Activated T-cell treated with anti-CD3 and anti-CD28 coated beads, Interleukin-2, amount 50 U/mL, for 72 hours (primary cell): ENCODE measurements at places on chromosomes 3 and 15. TPM values are rescaled to one million over a fixed set of nuclear protein-coding genes. Genes with fewer than 3 reads are reported as not detected.

The RASL12 gene
- not detected for total RNA-seq

The FEZF2 gene
- not detected for total RNA-seq

The CCR8 gene
- 1.2 TPM for total RNA-seq

The AADACL2 gene
- total RNA-seq, result not detected

The MYEF2 gene
- total RNA-seq, result 44.2 TPM

- H3K4me1 ChIP-seq, result no peaks in the 10 kb centered on the region
- H3K36me3 ChIP-seq, result no peaks in the 10 kb centered on the region
- no peak overlapping the region for H3K4me3 ChIP-seq
- peaks cover 16% of the 10 kb centered on the region for H3K27me3 ChIP-seq
Measured at GRCh38 chr15:77688266-77688665, 55.6 kb upstream of the LINGO1 start.

DNA sequence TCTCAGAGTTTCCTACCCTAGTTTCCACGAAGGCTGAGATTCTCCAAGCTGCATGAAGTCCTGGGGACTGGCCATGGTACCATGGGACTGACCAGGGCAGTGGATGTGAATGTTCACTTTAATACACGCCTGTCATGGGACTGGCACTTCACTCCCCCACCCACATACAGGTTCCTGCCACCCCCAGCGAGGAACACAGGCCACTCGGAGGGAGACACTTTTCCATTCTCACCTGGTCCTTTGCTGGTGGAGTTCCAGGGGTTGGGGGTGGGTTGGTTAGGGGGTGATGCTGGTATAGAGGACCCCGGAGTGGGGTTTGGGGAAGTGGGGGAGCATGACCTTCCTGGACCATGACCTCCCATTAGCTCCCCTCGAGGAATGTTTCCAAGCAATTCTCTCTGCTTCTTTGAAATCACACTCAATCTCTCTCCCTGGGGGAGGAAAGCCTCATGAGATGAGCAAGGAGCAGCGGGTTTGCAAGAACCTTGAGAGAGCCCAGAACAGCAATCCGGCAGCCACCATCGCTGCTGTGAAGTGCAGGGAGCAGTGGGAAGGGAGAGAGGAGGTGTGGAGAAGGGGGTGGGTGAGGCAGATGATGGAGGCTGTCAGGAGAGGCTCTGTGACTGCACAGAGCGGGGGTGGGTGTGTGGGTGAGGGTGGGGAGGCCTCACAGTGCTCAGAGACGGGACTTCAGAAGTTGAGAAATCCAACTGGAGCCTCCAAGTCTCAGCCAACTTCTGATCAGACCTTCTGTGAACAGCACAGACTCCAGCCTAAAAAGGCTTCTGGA lies 69.7 kb downstream of the ADCY5 start:
- H3K27ac ChIP-seq, result no peak overlapping the region
- DNase-seq, result no peak
- H3K4me1 ChIP-seq, result no peaks in the 10 kb centered on the region
- no peak overlapping the region for H3K4me3 ChIP-seq
- peaks cover 6% of the 10 kb centered on the region for H3K27me3 ChIP-seq

DNA sequence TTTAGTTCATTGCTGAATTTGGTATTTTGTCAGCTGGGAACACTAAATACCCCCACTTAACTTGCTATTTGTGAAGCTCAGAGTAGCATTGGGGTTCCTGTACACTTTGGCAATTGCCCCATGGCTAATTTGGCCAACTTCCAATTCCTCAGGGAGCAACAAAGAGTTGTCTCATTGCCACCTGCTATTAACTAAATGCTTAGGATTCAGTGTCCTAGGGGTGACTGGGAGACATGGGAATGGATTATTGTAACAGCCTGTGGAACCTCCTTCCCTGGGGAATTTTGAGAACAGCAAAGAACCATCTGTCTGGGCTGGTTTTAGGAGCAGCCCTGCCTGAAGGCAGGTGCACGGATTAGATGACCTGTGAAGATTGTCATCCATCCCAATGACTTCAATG lies 437.4 kb upstream of the TPRG1 start:
- H3K4me3 ChIP-seq, result no peak overlapping the region
- H3K27ac ChIP-seq, result no peak overlapping the region
- H3K4me1 ChIP-seq, result peaks cover 4% of the 10 kb centered on the region

GRCh38 chr15:39709941-39710340 lies 72.7 kb downstream of the FSIP1 start:
- H3K4me3 ChIP-seq, result no peak overlapping the region
- no peak for DNase-seq
- no peaks in the 10 kb centered on the region for H3K4me1 ChIP-seq
- H3K36me3 ChIP-seq, result no peaks in the 10 kb centered on the region

- H3K27me3 ChIP-seq, result no peaks in the 10 kb centered on the region
- no peaks in the 10 kb centered on the region for H3K4me1 ChIP-seq
- DNase-seq, result no peak
- H3K4me3 ChIP-seq, result no peak overlapping the region
- no peak overlapping the region for H3K27ac ChIP-seq
Measured at GRCh38 chr3:454986-455385, 258.4 kb downstream of the CHL1 start.

DNA sequence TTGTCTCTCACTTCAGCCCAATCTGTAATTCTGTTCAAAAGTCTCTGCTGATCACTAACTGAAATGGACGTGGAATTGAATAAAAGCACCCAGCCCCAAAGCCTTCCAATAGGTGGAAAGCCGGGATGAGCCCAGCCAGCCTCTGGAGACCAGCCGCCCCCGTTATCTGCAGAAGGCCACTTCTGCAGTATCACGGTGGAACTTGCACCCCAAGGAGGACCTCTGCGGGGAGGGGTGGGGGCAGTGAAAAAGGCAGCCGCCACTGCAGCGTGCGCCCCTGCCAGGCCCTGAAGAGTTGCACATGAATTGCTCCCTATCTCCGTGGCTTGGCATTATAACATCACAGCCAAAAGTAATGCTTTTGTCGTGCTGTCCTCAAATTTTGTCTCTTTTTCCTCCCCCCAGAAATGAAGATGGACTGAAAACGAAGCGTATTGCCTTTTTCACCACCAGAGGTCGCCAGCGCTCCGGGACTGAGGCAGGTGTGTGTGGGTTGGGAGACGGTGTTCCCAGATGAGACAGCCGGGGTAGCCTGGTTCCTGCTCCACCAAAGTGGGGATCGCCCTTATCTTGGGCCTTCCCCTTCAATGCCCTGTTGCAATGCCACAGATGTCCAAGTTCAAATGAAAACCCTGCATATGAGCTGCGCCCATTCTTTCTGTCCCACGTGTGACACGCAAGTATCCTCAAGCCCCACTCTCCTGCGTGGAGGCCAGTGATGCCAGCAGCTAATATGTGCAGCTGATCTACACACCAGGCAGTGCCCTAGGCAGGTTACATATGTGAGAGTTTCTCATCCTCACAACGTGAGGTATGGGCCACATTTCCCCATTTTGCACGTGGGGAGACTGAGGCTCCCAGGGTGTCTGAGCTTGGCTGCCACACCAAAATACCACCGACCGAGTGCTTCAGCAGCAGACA lies 96.0 kb downstream of the LRRK1 start:
- peaks cover 5% of the 10 kb centered on the region for H3K27me3 ChIP-seq
- DNase-seq, result peak; percentile 74
- H3K4me3 ChIP-seq, result no peak overlapping the region
- H3K27ac ChIP-seq, result no peak overlapping the region

DNA sequence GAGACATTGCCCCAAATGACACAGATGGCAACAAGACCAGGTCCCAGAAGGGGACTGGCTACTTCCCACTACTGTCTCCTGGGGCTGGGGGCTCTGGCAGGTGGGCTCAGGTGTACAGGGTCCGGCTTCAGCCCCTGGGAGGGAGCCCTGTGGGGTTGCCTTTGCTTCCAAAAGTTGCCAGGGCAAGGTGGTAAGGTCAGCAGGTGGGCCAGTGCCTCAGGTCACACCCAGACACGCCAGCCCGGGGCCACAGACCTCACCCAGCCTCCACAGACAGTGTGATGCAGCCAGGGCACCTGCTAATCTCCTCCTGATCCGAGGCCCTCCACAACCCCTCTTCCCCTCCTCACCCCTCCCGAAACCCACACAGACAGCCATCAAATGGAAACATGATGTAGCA lies 7.5 kb downstream of the OXTR start:
- no peak for DNase-seq
- no peak overlapping the region for H3K27ac ChIP-seq
- H3K4me3 ChIP-seq, result no peak overlapping the region
- no peaks in the 10 kb centered on the region for H3K36me3 ChIP-seq
- H3K4me1 ChIP-seq, result no peaks in the 10 kb centered on the region

GRCh38 chr3:29568355-29568754 lies 287.5 kb downstream of the RBMS3 start:
- H3K4me1 ChIP-seq, result no peaks in the 10 kb centered on the region
- no peaks in the 10 kb centered on the region for H3K27me3 ChIP-seq
- no peak overlapping the region for H3K27ac ChIP-seq

GRCh38 chr3:188752850-188753249 lies 418.9 kb upstream of the TPRG1 start:
- H3K36me3 ChIP-seq, result no peaks in the 10 kb centered on the region
- H3K27me3 ChIP-seq, result peaks cover 27% of the 10 kb centered on the region
- no peak overlapping the region for H3K27ac ChIP-seq
- DNase-seq, result peak; percentile 12
- peaks cover 26% of the 10 kb centered on the region for H3K4me1 ChIP-seq

- no peaks in the 10 kb centered on the region for H3K27me3 ChIP-seq
- no peaks in the 10 kb centered on the region for H3K36me3 ChIP-seq
- H3K4me1 ChIP-seq, result peaks cover 59% of the 10 kb centered on the region
- no peak for DNase-seq
- peak overlapping the region; percentile 18 for H3K27ac ChIP-seq
Measured at GRCh38 chr15:41779662-41780157, 5.4 kb downstream of the MAPKBP1 start.

DNA sequence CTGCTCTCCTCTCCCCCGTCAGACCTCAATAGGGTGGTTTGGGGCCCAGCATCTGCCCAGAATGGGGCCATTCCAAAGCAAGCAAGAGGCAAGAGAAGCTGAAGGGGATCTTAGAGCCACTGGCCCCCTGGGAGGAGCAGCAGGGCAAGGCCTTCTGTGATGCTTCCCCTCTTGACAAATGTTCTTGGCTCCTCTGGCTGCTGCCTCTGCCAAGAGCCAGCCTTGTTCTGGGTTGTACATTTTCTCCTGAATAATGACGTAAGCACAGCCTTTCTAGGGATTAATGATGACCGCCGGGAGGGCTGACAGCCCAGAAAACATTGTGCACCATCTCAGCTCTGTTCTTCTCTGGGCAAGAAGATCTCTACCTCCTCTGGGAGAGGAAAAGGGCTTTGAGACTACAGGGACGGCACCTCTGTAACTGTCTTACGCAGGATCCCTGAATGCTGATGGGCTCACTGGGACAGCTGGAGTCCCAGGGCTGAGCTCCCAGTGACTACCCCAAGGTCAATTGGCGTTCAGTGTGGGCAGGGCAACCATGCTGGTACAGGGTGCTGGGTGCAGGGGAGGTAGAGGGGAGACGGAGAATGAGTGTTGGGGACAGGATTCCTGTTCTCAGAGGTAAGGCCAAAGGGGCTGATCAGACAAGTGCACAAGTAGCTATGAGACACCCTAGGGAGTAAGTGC lies 253.3 kb downstream of the FAM43A start:
- H3K27ac ChIP-seq, result no peak overlapping the region
- H3K27me3 ChIP-seq, result peaks cover 6% of the 10 kb centered on the region
- H3K4me1 ChIP-seq, result no peaks in the 10 kb centered on the region
- no peak overlapping the region for H3K4me3 ChIP-seq

GRCh38 chr15:77282333-77282732 lies 137.6 kb downstream of the PEAK1 start:
- no peak overlapping the region for H3K4me3 ChIP-seq
- no peak for DNase-seq
- no peaks in the 10 kb centered on the region for H3K27me3 ChIP-seq
- H3K27ac ChIP-seq, result no peak overlapping the region

GRCh38 chr3:52322466-52322865 lies 6.3 kb downstream of the DNAH1 start:
- H3K36me3 ChIP-seq, result no peaks in the 10 kb centered on the region
- no peak overlapping the region for H3K4me3 ChIP-seq
- DNase-seq, result no peak
- no peak overlapping the region for H3K27ac ChIP-seq

DNA sequence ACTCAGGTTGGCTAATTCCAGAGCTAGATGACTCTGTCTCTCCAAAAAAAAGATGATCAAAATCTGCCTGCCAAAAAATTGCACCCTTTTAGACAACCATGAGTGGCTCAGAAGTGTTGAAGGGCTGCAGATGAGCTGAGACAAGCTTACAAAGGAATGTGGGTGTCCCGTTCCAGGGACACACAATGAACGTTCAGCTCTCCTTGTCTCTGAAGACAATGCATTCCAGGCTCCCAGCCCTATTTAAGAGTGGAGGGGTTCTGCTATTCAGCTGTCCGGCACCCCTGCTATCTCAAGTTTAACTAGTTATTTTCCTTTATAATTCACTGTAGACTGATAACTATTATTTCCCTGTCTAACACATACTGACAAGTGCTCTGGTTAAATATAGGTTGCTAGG lies 355.1 kb upstream of the WNT5A start:
- DNase-seq, result no peak
- no peak overlapping the region for H3K27ac ChIP-seq
- no peaks in the 10 kb centered on the region for H3K27me3 ChIP-seq
- H3K36me3 ChIP-seq, result no peaks in the 10 kb centered on the region
- H3K4me1 ChIP-seq, result no peaks in the 10 kb centered on the region

- H3K27me3 ChIP-seq, result no peaks in the 10 kb centered on the region
- no peaks in the 10 kb centered on the region for H3K36me3 ChIP-seq
- no peaks in the 10 kb centered on the region for H3K4me1 ChIP-seq
- DNase-seq, result no peak
Measured at GRCh38 chr3:661356-661755, 431.5 kb upstream of the CNTN6 start.

DNA sequence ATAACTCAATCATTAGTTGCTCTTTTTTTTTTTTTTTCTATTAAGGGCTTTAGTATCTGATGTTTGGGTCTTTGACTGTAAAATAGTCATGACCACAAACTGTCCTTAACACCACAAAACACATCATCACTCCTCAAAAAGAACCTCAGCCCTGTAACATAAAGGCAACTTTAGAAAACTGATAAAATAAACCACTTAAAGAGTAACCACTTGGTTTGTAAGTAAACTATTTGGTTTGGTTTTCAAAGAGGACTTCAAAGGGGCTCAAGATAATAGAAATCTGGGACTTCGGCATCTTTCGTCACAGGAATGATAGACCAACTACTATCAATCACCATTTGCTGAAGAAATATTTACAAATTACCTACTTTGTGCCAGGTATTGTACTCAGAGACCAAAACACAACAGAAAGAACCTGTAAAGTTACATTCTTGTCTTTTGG lies 167.8 kb downstream of the FOXP1 start:
- peaks cover 92% of the 10 kb centered on the region for H3K4me1 ChIP-seq
- H3K27ac ChIP-seq, result peak overlapping the region; percentile 81
- DNase-seq, result no peak
- H3K36me3 ChIP-seq, result no peaks in the 10 kb centered on the region
- no peaks in the 10 kb centered on the region for H3K27me3 ChIP-seq

DNA sequence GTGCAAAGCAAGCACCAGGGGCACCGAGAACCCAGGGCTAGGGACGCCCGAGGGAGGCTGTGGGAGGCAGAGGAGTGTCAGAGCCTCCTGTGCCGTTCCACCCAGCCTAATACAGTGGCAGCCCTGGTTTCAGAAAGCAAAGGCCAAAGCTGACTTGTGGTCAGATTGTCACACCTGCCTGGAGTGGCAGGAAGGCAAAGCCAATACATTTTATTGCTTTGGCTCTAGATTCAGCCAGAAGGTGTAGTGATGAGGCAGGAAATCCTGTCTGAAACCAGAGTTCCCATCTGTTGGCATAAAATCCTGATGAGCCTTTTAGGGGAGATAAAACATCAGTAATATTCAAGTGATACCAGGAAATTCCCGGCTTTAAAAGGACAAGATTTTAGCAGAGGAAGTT lies 168.3 kb downstream of the SLCO3A1 start:
- no peaks in the 10 kb centered on the region for H3K4me1 ChIP-seq
- no peak overlapping the region for H3K27ac ChIP-seq
- no peak for DNase-seq
- H3K4me3 ChIP-seq, result no peak overlapping the region
